ENCODE measurements at places on chromosomes 5 and 9.

DNA sequence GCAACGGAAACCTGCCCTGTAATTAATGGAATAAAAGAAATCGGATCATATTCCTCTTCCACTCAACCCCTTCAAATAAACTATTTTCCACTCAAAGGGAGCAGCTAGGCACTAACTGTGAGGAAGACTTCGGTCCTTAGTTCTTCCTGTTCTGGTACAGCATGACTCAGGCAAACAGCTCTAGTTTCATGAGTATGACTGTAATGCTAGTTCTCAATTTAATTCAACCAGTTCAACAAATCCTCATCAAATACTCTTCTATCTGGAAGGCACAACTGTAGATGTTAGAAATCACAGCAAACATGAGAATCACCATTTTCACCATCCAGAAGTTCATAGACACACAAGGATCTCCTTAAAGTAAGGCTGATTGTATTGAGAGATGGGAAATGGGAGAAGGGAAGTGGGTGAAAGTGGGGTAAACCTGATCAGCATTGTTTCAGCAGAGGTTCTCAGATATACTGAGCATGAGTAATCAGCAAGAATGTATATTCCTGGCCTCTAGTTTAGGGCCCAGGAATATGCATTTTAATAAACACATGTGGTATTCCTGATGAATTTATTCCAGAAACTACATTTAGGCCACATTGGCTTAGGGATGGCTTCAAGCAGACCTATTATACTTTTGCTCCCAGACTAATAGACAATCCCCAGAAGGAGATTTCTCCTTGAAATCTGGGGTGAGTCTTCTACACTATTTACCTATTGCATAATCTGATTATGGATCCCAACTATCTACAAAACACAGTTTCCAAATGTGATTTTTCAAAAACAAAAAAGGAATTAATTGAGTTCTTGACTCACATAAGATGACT lies 141.1 kb upstream of the SLC12A2 start:
- no peak for DNase-seq

DNA sequence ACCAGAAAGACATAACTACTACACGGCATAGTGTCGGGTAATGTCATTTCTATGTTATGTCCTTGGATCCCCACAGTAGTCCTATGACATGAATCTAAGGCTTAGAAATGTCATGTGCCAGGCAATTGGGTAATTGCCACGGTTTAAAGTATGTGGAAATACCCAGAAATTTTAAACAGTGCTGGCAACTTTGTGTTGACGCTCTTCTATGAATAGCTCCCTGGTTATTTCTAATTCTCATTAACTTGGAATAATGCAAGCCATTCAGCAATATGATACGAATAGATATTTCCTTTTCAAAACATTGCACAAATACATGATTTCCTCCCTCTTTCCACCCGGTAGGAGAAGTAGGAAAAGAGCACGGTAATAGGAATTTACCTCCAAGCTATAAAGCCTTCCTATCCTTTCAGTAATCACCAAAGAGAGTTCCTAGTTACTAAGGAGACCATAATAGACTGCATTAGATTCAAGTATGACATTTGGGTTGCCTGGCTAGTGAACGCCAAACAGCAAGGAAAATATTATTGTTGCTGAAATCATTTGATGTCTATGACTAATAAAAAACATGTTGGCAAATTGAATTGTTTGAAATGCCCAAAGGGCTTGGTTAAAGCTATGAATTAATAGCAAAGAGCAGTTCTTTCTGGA lies 168.4 kb downstream of the CCDC192 start:
- no peak for DNase-seq

DNA sequence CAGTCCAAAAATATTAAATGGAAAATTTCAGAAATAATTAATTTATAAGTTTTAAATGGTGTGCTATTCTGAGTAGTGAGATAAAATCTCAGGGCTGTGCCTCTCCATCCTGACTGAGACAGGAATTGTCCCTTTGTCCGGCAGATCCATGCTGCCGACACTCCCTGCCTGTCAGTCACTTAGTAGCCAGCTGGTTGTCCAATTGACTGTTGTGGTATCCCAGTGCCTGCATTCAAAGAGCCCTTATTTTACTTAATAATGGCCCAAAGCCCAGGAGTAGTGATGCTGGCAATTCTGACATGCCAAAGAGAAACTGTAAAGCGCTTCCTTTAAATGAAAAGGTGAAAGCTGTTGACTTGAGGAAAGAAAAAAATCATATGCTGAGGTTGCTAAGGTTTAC lies 157.5 kb downstream of the ENC1 start:
- no peak for DNase-seq

- no peak for DNase-seq
These were observed 2.7 kb downstream of the PCDHGC5 start for GRCh38 chr5:141491323-141492167.

DNA sequence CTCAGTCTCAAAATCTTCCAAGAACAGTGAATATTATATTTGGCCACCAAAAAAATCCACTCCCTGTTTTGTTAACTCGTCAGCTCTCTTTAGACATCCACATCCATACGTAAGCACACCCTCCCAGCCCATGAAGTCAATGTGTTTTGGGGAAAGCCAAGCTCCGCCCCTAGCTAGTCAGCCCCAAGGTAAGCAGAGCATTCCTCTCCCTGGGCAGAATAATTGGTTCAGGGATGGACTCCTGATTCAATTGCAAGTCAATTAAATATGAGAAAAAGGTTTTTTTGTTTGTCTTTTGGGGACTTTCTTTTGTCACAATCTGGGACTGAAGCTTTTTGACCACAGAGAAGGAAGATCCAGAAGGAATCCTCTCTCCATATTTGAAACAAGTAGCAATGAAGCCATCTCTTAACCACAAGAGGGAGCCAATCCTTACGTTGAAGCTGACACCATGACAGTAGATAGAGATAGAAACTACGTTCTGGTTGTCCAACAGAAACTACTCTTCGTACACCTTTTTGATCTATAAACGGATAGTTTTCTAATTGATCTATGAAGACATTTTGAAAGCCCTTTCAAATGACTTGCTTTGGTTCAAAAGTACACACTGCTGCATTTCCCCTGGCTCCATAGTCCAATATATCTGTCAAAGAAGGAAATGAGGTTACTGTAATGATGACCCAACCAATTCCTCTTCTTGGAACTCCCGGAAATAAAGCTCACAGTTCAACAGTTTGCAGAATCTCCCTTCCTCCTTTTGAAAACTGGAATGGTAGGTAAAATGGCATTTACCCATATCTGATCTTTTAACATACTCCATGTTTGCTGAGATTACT lies 166.4 kb downstream of the TLE1 start:
- no peak for DNase-seq

GRCh38 chr5:159805021-159805420 lies 111.3 kb upstream of the ADRA1B start:
- DNase-seq = no peak

DNA sequence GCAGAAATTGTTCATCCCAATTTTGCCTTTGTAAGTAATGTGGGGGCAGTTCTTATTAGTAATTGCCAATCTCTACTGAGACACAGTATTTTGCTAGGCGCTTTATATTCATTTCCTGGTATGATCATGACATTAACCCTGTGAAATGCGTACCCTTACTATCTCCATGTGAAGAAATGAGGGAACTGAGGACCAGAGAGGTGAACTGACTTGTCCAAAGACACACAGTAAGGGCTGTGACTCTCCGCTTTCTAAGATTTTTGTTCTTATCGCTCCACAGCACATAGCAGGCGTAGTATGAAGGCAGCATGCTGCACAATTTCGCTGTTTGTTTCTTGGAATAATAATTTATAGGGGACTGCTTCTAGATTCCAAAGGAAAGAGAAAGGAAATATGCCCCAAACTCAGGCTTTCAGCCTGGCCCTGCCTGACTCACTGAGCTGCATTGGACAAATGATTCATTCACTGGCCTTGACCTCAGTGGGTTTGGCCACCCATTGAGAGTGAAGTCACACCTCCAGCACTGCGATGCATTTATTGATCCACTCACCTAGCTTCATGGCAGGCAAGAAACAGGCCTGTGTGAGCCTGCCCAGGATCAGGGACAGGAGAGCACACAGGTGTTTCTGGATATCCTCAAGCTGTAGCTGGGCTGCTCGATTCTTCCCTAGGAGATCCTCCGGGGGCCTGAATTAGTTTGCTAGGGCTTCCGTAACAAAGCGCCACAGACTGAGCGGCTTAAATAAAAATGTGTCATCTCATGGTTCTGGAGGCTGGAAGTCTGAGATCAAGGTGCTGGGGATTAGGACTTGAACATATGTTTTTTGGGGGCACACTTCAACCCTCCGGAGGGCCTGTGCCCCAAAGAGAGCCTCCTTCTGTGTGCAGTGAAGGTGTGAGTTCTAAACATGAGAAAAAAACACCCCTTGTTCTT lies 7.2 kb upstream of the DUSP1 start:
- no peak for DNase-seq

DNA sequence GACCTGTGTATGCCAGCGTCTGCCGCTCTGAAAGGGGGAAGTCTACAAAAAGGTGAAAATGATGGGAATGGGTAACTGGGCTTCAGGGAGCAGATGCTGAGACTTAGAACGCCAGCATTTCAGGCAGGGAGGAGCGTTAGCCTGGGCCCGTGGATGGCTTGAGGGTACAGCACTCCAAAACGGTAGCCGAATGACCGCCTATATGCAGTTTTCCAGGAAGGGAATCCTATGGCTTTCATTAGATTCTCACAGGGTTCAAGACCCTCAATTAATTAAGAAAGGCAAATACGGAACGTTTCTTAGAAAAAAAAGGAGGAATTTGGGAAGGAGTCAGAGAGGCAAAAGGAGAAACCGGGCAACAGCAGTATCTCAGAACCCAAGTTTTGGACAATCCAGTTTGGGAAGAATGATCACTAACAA lies 639 bp downstream of the AMACR start:
- no peak for DNase-seq

- no peak for DNase-seq
These were observed 1.8 kb downstream of the NCS1 start for GRCh38 chr9:130174025-130174424.

GRCh38 chr5:149782895-149783586 lies 52.9 kb downstream of the PPARGC1B start:
- no peak for DNase-seq

- DNase-seq = no peak
These were observed 57.3 kb downstream of the GADD45G start for GRCh38 chr9:89661956-89662717.

GRCh38 chr9:33714989-33715388 lies 80.4 kb upstream of the PRSS3 start:
- DNase-seq = no peak

GRCh38 chr5:123813264-123813663 lies 301.3 kb downstream of the CSNK1G3 start:
- no peak for DNase-seq

GRCh38 chr9:107992271-107992670 lies 502.7 kb upstream of the KLF4 start:
- DNase-seq = no peak

DNA sequence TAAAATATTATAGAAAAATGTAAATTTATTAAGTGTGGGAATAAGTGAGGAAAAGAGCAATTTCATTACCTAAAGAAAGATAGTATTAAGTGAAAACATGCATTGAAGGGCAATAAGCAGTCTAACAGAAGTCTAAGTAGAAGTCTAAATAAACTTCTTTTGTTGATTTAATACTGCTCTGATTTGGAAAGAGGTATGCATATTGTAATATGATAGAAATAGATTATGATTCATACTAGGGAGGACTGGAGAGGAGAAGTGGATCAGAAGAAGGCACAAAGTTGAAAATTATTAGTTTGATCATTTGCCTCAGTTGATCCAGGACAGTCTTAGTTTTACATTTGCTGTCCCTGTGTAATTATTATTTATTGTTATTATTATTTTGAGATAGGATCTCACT lies 6.6 kb upstream of the ERBIN start:
- no peak for DNase-seq

- no peak for DNase-seq
These were observed 934.3 kb upstream of the CDH10 start for GRCh38 chr5:25579111-25579510.

DNA sequence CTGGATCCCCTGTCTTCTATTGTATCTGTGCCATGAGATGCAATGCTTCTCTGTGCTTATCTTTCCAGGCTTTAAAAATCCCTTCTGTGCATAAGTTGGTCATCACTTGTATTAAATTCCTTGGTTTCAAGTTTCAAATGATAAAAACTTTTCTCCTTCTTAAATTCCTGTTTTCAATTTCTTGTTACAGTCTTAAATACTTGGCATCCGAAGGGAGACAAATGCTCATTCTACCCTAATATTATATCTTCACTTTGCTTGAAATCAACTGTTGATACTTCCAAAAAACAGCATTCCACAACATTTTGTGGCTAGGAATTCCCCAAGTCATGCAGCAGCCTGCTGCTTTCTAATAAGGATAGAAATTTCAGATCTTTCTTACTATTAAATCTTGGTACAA lies 413.2 kb upstream of the ACTBL2 start:
- no peak for DNase-seq

DNA sequence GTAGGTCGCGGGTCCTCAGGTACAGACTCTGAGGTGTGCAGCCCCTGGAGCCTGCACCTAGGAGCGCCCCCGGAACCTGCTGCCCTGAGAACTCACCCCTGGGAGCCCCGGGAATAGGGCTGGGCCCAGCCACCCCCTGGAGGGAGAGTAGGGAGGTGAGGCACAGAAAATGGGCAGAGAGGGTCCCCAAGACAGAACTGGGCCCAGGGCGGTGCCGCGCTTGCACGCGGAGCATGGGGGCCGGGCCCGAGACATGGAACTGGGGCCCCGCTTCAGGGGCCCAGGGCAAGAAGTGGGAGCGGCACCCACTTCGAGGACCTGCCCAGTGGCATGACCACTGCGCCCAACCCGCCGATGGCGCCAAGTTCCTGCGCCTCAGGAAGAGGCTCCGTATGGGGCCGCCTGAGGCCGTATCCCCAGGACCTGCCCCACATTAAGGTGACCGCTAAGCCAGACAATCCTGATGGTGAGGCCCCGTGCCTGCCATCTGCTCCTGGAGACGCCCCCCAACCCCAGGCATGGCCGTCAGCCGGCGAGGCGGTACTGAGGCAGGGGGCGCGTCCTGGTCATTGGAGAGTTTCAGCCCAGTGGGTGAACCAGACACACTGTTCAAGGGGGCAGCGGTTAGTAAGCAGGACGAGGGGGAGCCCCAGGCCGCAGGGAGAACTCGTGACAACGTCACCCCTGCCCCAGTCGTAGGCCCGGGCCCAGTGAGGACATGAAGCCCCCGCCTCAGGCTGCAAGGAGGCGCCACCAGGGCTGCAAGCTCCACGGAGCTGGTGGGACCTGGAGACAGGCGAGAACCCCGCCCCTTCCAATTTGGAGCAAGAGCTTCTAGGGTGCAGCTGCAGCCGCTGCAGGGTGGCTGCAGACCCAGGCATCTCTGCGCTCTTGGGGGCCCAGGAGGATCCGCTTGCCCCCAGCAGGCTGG lies 89.5 kb upstream of the PUM3 start:
- DNase-seq = no peak

All from activated naive CD8-positive, alpha-beta T cell treated with anti-CD3 and anti-CD28 coated beads, Interleukin-2, amount 10 ng/mL, durations not matched to agents 7 days and 5 days (primary cell).